LHCN-M2 (cell line): ENCODE measurements at places on chromosomes 11 and 22. TPM values are rescaled to one million over a fixed set of nuclear protein-coding genes. Genes with fewer than 3 reads are reported as not detected.

DNA sequence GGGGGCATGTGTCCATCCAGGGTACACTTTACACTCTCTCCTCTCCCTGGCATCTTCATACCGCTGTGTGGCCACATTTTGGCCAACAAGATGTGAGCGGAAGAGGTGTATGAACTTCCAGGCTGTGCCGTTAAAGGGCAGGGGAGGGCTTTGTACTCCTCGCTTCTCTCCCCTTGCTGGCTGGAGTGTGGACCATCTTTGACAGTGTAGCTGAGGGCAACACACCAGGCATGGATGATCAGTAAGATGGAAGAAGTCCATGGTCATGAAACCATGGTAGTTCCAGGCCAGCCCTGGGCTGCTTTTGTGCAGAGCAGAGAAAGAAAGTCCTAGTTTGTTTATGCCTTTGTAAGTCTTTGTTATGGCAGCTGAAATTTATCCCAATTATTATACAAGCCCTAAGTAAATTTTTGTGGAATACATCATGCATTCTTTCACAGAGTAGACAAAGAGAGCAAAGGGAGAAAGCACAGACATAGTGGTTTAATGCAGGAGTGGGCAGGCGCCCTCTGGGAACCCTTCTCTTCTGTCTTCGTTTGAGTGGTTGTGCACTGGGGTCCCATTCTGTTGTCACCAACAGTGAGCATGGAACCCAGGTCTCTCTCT is 70.4 kb downstream of the FBXO7 start:
- no peak for DNase-seq

DNA sequence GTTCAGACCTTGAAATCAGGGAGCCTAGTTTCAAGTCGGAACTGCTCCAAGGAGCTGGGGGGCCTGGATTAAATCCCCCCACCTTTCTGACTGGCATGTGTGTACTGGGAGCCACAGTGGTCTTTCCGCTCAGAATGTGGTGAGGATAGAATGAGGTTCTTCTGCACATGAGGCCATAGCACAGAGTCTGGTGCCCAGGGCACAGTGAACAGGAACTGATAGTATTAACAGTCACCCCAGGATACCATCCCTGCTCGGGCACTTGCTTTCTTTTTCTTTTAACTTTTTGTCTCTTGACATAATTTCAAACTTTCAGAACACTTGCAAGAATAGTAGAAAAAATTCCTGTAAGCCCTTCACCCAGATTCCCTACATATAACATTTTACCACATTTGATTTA is 28.8 kb downstream of the LMO1 start:
- DNase-seq = no peak

Gene APOL4
- 0.17 TPM in 1 of 2 replicates, not detected in the other for total RNA-seq

Gene APOL5
- total RNA-seq = not detected in 2 replicates

Gene SHISA8
- total RNA-seq = not detected in 2 replicates

Gene KCNJ11
- 0.11 and 0.13 TPM in 2 replicates for total RNA-seq

Gene NXPE4
- not detected in 2 replicates for total RNA-seq
